AG10803 (cell line): ENCODE measurements at places on chromosomes 5 and 9.

- DNase-seq = no peak
Observed at GRCh38 chr5:123710031-123710430, 198.1 kb downstream of the CSNK1G3 start.

DNA sequence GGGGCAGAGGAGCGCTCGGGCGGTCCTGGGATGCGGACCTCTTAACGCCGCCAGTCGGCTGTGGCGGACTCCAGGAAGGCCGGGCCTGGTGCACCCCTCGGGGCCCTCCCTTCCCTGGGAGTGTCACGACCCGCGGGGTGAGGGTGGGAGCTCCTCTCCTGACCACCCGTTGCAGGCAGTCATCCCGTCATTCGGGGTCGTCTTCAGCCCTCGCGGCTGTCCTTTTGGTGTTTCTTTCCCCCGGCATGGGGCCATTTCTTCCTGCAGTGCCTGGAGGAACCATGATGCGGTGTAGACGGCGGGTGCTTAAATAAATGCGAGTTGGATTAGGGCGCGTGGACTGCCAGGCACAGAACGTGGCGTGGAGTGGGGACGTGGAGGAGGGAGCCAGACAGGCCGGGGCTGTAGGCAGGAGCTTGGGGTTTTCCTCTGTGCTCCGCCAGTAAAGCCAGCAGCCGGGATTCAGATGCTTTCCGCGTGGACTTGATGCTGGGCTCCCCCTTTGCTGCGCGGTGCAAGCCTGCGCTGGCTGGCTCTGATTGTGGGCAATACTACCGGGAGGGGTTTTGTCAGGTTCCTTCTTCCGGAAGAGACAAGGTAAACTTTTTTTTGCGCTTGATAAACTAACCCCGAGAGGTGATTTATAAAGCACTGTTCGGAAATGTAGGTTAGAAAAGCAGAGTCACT is 868 bp downstream of the KDM4C start:
- DNase-seq = peak; percentile 47

- DNase-seq = no peak
Observed at GRCh38 chr9:133584559-133585476, 24.4 kb downstream of the FAM163B start.

DNA sequence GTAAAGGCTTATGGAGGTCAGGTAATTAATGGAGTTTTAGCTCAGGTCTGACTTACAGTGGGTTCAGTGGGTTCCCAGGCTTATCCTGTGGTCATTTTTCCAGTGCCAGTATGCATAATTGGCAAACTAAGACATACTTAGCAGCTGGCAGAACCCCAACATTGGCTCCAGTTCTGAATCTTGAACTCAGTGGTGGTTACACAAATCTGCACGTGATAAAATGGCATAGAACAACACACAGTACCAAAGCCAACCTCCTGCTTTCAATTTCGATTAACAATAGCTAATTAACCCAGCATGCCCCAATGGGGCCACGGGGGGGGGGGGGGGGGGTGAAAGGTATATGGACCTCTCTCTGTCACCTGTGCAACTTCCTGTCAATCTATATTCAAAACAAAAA is 19.0 kb upstream of the BARX1 start:
- DNase-seq = peak; percentile 37

DNA sequence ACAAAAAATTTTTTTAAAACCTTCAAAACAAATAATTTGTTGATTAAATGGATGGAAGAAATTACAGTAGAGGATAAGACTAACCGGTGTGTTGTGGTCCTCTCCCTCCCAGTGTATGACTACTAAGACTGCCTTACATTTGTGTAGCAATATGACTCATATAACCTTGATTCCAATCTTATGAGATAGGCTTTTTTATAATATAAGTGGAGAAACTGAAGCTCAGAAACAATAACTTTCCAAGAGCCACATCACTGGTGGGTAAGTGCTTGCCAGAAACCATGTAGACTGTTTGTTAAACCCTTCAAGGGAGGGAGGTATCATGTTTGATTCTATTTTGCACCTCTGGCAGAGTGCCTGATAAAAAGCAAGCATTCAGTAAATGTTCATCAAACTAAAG is 47.5 kb downstream of the NLN start:
- peak; percentile 88 for DNase-seq

GRCh38 chr9:6869081-6869948 is 111.5 kb downstream of the KDM4C start:
- DNase-seq = peak; percentile 4

DNA sequence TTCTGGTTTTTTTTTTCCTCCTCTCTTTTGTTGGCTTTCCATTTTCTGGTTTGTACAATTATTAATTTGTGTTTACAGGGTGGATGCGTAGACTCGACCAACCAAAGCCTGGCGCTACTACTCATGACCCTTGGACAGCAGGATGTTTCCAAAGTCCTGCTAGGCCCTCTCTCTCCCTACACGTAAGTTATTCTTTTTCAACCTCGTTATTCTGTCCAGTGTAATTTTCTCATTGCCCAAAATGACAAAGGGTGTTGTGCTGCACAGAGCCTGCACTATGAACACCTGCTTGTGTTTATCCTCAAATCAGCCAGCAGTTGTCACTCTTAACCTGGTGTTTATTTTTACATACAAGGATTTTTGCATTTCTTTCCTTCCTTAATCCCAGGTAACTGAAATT is 56.6 kb downstream of the RCL1 start:
- DNase-seq = no peak

GRCh38 chr9:95129476-95130291 is 187.8 kb downstream of the FANCC start:
- no peak for DNase-seq

GRCh38 chr9:19469271-19469670 is 60.5 kb downstream of the ACER2 start:
- DNase-seq = no peak

DNA sequence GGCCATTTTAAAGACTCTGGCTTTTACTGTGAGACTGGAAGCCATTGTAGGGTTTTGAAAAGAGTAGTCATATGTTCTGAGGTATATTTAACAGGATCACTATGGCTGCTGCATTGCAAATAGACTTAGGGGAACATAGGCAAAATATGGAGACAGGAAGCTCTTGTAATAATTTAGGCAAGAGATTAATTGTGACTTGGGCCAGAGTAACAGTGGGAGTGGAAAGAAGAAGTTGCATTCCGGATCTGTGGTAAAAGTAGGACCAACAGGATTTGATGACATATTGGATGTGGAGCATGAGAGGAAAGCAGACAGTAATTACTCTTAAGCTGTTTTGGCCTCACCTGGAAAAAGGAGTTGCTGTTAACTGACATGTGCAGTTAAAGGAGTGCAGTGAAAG is 85.6 kb downstream of the SMIM15 start:
- DNase-seq = no peak

GRCh38 chr9:75826314-75826713 is 64.2 kb upstream of the PCSK5 start:
- no peak for DNase-seq

GRCh38 chr9:94921092-94921471 is 194.6 kb downstream of the AOPEP start:
- DNase-seq = peak; percentile 88

DNA sequence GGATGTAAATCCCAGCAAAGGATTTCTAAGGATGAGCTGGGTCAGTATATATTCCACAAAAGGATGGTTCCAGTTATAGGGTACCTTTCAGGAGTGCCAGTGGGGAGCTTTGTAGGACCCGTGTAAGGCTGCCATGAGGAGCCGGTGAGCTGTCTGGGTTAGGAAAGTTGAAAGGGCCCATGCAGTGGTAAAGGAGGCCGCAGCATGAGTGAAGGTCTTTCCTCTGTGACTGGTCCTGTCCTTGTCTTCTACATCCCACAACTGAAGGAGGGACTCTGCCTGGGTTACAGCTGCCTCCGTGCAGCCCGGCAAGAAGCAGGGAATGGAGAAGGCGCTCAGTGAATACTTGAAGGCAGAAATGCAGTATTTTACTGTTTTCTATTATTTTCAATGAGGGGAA is 58.9 kb downstream of the HSPA4 start:
- DNase-seq = no peak

- DNase-seq = peak; percentile 41
Observed at GRCh38 chr5:120624021-120624563, 160.0 kb downstream of the PRR16 start.

GRCh38 chr5:95048628-95049027 is 236.3 kb downstream of the MCTP1 start:
- DNase-seq = no peak

DNA sequence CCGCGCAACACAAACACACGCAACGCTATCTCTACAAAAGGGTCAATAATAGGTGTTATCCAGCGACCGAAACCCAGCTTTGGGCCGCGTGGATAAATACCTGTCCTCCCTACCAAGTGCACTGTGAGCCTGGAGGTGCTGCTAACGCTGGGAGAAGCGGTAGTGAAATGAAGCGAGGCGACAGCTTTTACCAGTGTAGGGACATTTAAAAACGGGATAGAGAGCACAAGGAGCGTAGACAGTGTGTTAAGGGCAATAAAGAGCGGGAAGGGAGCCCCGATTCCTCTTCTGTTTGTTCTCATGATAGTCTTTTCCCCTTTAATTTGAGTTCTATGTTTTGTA is 421 bp upstream of the DEPDC1B start:
- DNase-seq = peak; percentile 11

DNA sequence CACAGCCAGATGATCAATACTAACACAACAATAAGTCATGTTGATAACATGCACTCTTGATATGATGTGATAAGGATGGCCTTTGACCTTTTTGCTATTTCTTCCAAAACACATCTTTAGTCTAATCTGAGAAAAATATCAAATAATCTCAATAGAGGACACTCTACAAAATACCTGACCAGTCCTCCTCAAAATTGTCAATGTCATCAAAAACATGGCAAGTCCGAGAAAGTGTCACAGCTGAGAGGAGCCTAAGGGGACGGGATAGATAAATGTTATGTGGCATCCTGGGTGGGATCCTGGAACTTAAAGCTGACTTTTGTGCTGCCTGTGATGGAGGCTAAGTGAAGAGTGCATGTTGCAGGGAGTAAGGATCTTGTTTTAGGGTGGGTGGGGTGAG is 699.6 kb upstream of the ADAMTS16 start:
- no peak for DNase-seq

- DNase-seq = peak; percentile 9
Observed at GRCh38 chr5:133565993-133566392, 46.3 kb downstream of the FSTL4 start.

GRCh38 chr9:122200960-122201595 is 27.7 kb downstream of the LHX6 start:
- peak; percentile 27 for DNase-seq

DNA sequence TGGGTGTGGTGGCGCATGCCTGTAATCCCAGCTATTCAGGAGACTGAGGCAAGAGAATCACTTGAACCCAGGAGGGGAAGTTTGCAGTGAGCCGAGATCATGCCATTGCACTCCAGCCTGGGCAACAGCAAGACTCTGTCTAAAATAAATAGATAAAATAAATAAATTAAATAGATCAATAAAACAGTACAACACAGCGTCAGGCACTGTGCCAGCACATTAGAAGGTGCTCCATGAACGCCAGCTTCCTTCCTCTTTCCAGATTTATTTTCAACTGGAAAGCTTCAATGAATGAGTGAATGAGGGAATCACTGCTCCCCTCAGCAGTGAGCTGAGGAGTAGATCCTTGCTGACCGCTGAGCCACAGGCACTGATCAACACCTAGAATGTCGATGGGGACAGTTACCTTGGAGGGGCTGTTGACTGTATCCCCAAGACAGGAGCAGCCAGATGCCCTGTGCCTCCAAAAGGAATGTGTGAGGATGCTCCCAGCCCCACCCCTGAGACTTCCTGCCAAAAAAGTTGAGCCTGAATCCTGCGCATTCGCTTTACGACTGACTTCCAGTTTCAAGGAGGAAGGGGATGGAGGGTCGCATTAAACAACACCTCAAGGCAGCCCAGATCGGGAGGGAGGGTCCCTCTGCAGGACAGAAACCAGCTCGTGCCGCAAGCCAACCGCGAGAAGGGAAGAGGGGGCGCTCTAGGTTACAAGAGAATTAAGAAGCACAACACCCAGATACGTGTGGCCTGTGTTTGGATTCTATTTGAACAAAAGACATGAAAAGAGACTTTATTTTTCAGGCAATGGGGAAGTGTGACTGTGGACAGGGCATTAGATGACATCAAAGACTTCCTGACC is 54.0 kb upstream of the CNOT6 start:
- no peak for DNase-seq

DNA sequence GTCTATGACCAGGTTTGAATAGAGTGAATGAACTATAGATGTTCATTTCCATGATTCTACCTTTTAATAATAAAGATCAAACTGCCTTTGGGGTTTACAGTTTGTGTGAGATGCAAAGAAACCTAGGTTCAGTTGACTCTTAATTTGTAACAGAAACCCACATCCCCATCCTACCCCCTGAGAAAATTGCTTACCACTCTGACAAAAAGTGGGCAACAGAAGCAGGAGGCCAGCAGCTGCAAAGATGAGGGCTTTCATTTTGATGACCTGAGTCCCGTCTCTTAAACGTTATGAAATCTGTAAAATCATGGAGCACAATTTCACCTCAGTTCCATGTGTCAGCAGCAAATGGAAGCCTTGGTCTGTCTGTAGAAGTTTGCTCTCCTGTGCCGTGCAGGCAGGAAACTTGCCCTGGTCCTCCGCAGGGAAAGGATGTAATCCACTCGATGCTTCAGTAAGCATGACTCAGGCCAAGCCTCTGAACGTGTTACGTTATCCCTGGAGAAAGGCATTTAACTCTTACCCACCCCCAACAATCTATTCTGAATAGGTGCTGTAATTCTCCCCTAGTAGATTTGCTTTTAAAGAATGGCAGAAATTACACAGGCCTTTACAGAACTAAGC is at the start of gene F2RL2:
Gene F2RL2 (minus strand): TSS at position 431 of the 624 bp plus-strand sequence. CDS start 173 bp downstream, at position 258.
- DNase-seq = peak; percentile 64

DNA sequence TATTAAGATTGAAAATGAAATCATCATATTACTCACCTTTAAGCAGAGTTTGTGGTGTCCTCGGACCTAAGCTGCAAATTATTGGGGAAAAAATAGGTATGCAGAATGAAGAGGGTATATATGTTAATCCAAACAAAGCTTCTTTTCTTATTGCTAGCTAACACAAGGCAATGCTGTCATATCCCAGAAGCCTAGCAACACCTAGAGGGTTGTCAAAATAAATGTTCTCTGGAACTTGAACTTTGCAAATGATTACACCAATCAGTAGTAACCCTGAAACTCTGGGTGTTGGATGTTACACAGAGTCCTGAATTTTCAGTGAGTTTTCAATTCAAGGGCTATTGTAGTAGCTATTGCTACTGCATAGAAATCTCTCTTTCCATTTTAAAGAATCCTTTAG is at the start of gene C6:
Gene C6 (minus strand): TSS at position 193 of the 400 bp plus-strand sequence. CDS start 10,302 bp downstream, outside the sequence.
- no peak for DNase-seq

DNA sequence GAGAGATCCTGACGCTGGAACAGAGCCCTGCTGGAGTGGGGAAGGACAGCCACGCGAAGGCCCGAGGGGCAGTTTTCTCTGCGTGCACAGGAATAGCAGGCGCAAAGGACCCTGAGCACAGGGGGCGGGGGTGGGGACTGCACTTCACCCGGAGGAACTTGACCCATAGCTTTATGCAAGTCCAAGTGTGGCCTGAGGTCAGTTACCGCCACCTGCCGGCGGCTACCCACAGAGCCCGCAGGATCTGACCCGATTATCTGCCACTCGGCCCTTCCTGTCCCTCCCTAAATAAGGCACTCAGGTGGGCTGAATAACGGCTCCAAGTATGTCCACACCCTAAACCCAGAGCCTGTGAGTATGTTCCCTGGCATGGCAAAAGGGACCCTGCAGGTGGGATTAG is 65.4 kb upstream of the FCN1 start:
- DNase-seq = no peak

GRCh38 chr5:52657247-52657645 is 130.5 kb upstream of the ITGA1 start:
- peak; percentile 57 for DNase-seq
